ENCODE measurements at places on chromosomes 16 and 17. TPM values are rescaled to one million over a fixed set of nuclear protein-coding genes. Genes with fewer than 3 reads are reported as not detected.
A peak's percentile ranks its signal among the peaks of the same experiment; 100 is the strongest.

The HOXB1 gene
- not detected for total RNA-seq

The CACNA1G gene
- 0.40 TPM for total RNA-seq

The CES5A gene
- not detected for total RNA-seq

The CEMP1 gene
- not detected for total RNA-seq

The KATNB1 gene
- 44.7 TPM for total RNA-seq

The TENT4B gene
- 8.3 TPM for total RNA-seq

GRCh38 chr17:19494961-19495806, 38.5 kb upstream of the SLC47A1 start:
- DNase-seq: no peak

DNA sequence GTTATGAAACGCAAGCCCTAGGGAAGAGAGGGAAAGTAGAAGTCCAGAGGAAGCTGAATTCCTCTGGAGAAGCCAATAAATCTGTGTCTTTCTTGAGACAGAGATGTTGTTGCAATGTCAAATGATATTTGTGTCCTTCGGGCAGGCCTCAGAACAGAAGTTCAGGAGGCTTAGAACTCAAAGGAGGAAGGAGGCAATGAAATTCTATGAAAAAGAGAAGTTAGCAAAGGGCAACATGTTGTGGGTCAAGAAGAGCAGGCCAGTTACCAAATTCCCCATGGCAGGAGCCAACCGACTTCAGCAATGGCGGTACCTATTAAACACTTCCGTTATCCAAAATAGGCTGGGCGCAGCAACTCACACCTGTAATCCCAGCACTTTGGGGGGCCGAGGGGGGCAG, 109.0 kb upstream of the DHX40 start:
- no peak for DNase-seq

- DNase-seq: peak; percentile 70
Observed at GRCh38 chr16:66930189-66930588, 4.0 kb downstream of the CIAO2B start.

GRCh38 chr16:72051818-72052217, 2.5 kb upstream of the HP start:
- no peak for DNase-seq

All from HT1080 (cell line).